Karpas-422 (cell line): ENCODE measurements at places on chromosomes 4 and X.
A peak's percentile ranks its signal among the peaks of the same experiment; 100 is the strongest.

- peak; percentile 78 for DNase-seq
These were observed 1793.7 kb upstream of the TENM3 start for GRCh38 chr4:180449395-180449956.

- DNase-seq = no peak
These were observed 49.3 kb downstream of the SORCS2 start for GRCh38 chr4:7241597-7242125.

- DNase-seq = peak; percentile 35
These were observed 1.1 kb upstream of the HTATSF1 start for GRCh38 chrX:136496186-136496763.

- DNase-seq = no peak
These were observed 48.5 kb downstream of the SEPSECS start for GRCh38 chr4:25111648-25112196.

GRCh38 chr4:73698217-73698616, 42.2 kb upstream of the CXCL8 start:
- DNase-seq = no peak

DNA sequence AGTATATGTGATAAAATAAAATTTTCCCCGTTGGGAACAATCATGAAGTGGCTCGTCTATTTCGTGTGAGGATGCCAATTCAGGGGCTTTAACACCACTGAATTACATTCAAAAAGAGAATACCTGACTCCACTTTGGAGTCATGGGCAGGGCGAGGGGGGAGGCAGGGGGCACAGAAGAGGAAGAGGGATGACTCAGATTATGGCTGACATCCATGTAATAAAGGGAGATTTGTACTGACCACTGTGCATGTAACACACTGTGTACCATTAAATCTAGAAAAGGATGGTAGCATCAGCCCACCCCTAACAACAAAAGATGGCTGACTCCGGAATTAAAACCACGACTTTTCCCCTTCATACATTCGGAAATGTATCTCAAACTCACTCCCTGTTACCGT, 1.3 kb downstream of the SLC9A7 start:
- DNase-seq = no peak

- no peak for DNase-seq
These were observed 3.7 kb downstream of the HHIP start for GRCh38 chr4:144649646-144650045.

- DNase-seq = peak; percentile 48
These were observed 71.0 kb downstream of the AFF1 start for GRCh38 chr4:87005690-87006425.

- no peak for DNase-seq
These were observed 814.8 kb upstream of the PRKX start for GRCh38 chrX:4528247-4528646.
